ENCODE measurements at places on chromosomes 6 and 20. TPM values are rescaled to one million over a fixed set of nuclear protein-coding genes. Genes with fewer than 3 reads are reported as not detected.

GRCh38 chr6:125794342-125795137, 3.8 kb downstream of the NCOA7 start:
- DNase-seq, result no peak

DNA sequence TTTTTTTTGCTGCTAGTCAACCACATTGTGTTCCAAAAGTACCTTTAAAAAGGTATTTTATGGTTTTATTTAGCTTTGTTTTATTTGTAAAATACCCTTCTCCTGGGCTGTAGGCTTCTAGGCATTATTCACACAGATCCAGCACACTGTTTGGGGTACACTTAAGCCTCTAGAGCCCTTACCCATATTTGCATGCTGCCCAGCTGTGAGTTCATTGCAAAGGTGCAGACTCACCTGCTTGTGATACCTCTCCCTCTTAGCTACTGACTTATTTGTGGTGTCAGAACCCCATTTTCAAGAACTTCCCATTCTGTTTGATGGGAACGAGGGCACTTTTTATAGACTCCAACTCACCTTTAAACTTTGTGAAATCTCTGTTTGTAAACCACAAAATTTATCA, 69.8 kb downstream of the RIN2 start:
- no peak for DNase-seq

GRCh38 chr20:9287826-9288225, 218.9 kb downstream of the PLCB4 start:
- no peak for DNase-seq

- DNase-seq, result no peak
These were observed 275.6 kb upstream of the PREP start for GRCh38 chr6:105678516-105678915.

DNA sequence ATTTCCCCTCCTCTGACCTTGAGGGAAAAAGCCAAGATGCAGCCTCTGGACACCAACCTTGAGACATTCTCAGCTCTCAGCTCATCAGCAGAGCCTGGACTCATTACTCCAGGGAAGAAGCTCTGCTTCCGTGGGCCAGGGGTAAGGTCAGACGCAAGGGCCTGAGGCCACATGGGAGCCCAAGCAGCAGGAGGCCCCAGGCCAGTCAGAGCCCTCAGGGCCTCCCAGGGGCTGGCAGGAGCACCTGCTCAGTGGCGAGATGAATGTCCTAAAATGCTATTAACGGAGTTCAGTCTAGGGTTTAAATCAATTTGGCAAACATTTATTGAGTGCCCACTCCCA, 208.6 kb downstream of the ERMARD start:
- DNase-seq, result no peak

GRCh38 chr6:134187751-134188150, 130.2 kb downstream of the SGK1 start:
- no peak for DNase-seq

GRCh38 chr6:15526212-15526701, 136.6 kb downstream of the DTNBP1 start:
- no peak for DNase-seq

DNA sequence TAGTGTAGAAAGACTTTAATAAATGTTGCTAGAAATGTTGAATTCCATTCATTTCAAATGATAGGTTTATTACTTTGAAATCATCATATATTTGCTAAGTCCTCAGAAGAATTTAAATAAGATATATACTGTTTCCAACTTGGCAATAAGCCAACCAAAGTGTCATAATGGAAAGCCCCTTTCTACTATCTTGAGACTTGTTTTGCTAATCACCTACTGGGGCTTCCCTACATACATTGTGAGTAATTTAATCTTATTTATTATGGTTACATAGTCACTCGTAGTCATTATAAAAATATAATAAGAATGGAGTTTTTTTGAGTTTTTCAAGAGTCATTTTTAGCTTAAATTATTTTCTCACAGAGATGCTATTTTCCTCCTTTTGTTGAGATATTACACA, 20.7 kb downstream of the COL19A1 start:
- DNase-seq, result no peak

GRCh38 chr20:25553819-25554296, 31.5 kb downstream of the NINL start:
- DNase-seq, result no peak

DNA sequence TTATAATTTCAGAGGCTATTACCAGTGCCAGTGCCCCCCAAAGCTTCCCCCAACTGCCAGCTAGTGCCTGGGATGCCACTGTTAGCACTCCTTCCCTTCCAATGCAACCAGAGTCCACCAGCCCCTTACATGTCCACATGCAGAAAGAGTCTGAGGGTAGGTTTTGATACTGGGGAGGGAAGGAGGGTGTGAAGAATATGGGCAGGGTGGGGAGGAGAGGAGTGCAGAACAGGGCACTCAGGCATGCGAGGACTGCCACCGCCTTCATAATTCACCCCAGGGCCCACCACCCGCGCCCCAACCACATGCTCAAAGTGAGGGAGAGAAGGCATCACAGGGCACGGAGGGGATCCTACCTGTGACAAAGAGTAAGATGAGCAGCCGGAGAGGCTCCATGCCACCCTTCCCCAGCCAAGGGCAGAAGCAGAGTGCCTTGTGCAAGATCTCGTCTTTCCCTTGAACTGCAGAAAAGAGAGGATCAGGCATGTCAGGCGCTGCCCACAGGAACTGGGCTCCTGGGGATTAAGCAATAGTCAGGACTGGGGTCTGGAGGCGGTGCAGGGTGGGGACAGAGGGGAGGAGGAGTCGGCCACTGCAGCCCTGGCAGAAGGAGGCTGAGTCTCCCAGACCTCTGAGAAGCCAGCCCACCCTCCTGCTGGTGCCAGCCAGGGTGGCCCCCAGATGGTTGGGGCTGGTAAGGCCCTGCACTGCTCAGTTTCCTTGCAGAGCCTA, at the start of gene TREM2:
TSS of gene TREM2 (minus strand) at position 430 of the 732 bp plus-strand sequence. CDS start at position 396, 34 bp downstream.
- DNase-seq, result no peak

GRCh38 chr6:150142670-150143515, at the start of gene PPP1R14C:
Gene PPP1R14C (plus strand): TSS chr6:150143044. CDS start chr6:150143193, 149 bp downstream.
- DNase-seq, result peak; percentile 47

DNA sequence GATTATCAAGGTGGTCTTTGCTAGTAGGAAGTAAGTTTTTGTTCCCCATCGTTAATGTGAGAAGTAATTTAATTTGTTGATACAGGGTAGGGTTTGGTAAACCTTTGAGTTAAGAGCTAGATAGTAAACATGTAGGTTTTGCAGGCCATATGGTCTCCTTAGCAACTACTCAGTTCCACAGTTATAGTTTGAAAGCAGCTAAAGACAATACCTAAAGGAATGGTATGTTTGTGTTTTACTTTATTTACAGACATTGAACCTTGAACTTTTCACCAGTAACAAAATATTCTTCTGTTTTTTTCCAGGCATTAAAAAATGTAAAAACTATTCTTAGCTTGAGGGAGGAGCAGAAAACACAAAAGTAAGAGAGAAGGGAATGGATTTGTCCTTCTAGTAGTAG, 1.7 kb downstream of the CAP2 start:
- no peak for DNase-seq

DNA sequence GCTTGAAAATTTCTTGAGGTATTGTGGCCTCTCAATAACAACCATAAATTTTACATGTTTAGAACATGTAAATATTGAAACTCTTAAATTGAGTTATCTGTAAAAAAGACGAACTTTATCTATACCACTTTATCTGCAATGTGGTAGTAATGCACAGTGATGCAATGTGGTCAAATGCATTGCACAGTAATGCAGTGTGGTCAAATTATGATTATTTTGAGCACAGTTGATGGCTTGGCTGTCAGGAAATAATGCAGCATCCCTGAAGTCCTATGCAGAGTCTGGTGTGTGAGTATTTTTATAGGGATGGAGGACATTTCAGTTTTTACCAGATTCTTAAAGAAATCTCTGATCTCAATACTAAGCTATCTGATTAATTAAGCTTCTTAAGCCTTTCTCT, 5.1 kb downstream of the TTK start:
- DNase-seq, result no peak

- no peak for DNase-seq
These were observed 84.2 kb downstream of the TRERF1 start for GRCh38 chr6:42367353-42368011.

DNA sequence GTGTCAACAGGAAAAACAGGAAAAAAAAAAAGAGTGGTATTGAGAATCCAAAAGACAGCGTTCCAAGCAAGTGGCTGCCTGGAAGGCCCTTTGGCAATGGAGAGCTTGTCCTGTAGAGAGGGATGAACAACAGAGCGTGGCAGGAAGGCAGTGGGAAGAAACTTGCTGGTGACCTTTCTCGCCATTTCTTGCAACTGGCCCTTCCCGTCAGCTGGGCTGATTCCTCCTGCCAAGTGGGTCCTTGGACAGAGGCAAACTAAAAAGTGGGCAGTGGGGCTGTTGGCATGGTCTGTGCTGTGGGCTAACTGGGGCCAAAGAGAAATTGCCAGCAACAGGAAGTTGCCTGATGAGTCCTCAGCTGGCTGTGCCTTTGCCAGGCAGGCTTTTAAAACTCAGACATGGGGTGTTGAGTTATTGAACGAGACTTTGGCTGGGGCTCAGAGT, 43.9 kb upstream of the CLDN20 start:
- no peak for DNase-seq

DNA sequence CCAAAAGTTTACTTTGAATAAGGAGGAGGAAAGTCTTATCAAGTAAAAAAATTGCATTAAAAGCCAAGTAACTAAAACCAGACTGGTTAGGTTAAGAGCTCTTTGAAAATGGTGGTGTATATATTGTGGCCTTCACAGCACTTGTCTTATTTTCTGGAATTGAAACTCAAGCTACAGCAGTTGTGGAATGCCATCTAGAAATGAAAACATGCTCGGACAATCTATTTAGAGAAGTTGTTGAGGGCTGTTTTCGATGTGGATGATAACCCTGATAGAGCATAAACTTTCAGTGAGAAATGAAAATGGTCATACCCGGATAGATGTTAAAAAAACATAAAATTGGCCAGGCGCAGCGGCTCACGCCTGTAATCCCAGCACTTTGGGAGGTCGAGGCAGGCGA, 47.0 kb downstream of the ARID1B start:
- no peak for DNase-seq

DNA sequence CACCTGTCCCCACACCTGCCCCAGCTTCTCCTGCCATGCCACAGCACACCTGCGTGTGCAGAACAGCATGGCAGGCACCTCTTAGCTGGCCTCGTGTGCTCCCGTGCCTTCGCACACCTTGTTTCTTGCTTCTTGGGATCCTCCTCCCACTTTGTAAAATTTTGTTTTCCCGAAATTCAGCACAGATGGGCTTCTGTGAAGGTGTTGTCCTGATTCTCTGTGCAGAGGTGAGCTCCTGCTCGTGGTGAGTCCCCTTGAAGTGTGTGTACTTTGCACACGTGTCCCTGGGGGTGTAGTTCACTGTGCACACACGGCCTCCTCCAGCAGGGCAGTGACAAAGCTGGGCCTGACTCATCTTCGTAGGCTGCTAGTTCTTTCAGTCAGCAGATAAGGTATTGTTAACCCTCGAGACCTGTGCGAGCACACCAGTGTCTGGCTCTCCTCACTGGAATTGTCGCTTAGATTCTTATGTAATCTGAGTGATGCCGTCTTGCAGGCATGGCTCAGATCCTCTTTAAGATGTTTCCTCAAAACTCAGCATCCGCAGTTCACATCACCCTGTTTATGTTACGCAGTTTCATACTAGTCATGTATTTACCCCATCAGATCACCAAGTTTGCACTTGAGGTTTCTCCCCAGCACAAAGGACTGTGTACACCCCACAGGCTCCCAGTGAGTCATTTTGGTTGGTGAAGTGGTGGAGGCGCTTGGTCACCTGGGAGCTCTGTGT, 77.7 kb downstream of the CDYL start:
- DNase-seq, result no peak

HCRTR2 gene
- total RNA-seq, result not detected

LAMA5 gene
- total RNA-seq, result 70.4 TPM

CCN6 gene
- not detected for total RNA-seq

BPI gene
- total RNA-seq, result not detected

CD109 gene
- 10.5 TPM for total RNA-seq

ADGRB3 gene
- total RNA-seq, result 1.7 TPM

SLC24A3 gene
- total RNA-seq, result 2.1 TPM

HNF4A gene
- total RNA-seq, result not detected

MPIG6B gene
- 0.41 TPM for total RNA-seq

All from left cardiac atrium (tissue), 4 donors.